ENCODE measurements at places on chromosomes 11 and 22. TPM values are rescaled to one million over a fixed set of nuclear protein-coding genes. Genes with fewer than 3 reads are reported as not detected.

GRCh38 chr11:34234086-34234740 lies 123.6 kb downstream of the ABTB2 start:
- peak; percentile 50 for DNase-seq

DNA sequence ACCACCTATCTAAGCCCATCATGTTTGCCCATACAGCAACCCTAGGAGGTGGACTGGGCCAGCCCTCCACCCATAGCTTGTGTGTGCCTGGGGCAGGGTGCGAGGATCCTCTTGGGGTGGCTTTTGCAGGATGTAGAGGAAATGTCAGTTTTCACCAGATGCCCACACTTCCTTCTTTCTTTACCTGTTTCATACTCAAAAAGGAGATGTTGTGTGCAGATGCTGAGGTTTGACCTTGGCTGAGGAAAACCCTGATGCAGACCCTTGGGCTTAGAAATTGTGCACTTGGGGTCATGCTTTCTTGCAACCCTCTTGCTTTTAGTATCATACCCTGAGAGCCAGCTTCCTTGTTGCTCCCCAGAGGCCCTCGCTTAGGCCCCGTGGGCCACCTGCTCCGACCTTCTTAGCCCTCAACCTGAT lies 2.2 kb downstream of the HTR3A start:
- no peak for DNase-seq

DNA sequence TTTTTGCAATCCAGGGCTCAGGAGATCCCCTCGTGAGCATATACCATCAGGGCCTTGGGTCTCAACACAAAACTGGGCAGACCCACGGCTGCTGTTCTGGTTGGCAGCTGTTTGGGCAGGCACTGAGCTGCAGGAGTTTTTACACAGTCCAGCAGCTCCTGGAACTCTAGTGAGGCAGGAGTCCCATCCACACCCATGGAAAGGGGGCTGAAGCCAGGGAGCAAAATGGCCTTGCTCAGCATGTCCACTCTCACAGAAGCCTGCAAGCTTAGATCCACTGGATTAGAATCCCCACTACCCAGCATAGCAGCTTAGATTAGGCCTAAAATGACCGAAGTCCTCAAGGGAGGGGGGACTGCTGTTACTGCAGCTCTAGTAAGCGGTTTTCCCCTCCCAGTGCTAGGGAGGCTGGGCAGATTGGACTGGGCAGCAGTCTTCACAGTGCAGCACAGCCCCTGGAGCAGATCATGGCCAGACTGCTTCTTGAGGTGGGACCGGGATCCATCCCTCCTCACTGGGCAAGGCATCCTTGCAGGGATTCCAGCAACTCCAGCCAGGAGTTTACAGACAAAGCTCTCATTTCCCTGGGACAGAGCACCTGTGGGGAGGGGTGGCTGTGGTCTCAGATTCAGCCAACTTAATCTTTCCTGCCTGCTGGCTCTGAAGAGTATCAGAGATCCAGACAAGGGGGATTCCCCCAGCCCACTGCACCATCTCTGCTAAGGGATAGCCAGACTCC lies 36.4 kb upstream of the CARD16 start:
- no peak for DNase-seq

GRCh38 chr11:67525275-67525976 lies 2.2 kb upstream of the CABP2 start:
- no peak for DNase-seq

- DNase-seq: no peak
These were observed 54.0 kb downstream of the RPUSD4 start for GRCh38 chr11:126157326-126158030.

DNA sequence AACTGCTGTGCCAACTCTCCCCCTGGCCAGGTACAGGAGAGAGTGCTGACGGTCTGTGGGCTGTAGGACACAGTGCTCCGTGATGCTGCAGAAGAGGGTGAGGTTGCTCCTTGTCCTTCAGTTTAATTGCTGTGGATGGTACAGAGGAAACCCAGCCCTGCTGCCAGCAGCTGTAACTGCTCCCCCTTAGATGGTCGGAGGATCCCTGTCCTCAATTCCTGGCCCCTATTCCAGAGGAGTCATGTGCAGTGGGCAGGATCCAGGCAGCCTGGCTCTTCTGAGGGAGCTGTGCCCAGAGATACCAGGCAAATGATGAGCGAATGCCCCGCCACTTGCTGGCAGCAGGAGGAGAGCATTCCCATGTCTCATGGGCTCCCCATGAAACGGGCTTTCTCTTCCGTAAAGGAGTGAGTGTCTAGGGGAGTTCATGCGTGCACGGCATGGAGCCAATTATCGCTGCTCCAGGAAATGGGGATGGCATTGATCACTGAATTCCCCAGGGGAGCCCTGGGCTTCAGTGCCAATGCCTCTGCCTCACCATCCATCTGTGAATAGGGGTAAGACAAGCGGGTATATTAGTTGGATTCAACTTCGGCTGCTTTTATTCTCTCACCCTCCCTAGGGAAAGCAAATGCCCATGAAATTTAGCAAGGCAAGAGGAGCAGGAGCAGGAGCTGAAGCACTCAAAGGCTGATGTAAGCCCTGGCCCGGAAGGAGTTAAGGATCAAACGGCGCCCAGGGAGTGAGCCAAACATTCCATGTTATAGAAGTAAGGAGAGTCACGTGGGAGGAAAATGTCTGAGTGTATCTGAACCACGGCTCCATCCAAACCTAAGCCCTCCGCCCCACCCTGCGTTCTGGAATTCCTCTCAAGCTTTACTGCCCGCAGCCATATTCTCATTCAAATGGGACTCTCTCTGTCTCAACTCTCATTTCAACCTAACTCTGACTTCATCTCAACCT lies 51.0 kb upstream of the CSNK2A3 start:
- no peak for DNase-seq

GRCh38 chr11:10385696-10386095 lies 69.4 kb upstream of the AMPD3 start:
- peak; percentile 34 for DNase-seq

DNA sequence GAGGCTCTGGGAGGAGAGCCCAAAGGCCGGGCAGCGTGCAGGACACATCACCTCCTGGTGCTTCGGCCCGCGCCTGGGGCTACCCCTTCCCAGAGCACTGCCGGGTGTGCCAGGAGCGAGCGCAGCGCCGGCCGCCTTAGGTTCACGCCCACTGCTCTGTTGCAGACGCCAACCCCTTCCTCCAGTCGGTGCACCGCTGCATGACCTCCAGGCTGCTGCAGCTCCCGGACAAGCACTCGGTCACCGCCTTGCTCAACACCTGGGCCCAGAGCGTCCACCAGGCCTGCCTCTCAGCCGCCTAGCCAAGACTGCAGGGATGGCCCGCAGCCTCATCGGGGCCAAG lies 79.0 kb downstream of the MED15 start:
- no peak for DNase-seq

DNA sequence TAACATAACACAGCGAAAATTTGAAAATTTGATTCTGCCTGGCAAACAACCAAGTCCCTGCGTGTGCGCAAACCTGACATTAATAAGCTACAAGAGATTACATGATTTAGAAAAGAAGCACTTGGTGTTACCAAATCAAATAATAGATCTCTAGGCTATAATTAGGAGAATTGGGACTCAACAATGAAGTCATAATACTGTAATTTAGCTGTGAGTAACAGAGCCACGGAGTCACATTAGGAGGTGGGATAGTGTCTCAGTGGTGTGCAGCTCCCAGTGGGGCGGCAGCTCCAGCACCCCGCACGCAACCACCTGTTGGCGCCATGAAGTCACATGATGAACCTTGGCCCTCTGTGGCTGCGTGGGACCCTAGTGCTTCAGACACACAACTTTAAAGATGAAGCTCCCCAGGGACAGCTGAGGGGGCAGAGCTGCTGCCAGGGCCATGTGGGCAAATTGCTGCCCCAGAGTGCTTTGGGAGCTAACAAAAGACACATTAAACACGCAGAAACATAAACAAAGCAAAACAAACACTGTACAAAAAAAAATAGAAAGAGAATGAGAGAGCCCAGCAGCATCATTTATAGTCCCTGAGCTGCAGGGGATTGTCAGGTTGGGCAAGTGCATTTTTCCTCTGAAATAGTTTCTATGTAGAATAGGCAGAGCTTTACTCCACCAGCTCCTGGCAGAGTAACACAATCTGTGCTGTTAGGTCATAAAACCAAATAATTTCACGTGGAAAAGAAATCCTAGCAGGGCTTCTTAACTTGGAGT lies 605.6 kb downstream of the SOX6 start:
- no peak for DNase-seq

DNA sequence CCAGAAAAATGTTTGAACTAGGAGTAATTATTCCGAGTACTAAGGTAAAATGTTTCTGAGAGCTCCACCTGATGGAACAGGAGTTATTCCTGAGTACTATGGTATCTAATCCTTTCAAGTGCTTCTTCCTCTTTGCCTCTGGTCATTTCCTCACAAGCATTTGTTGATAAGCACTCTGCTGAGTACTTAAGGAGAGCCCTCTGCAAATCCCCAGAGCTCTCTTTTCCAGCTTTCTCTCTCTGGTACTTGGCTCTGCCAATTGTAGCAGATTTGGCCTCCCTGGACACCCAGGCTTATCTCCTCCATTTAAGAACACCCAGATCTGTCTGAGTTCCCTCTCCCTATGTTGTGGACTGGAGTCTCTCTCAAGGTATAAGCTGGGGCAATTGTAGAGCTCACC lies 457.0 kb downstream of the MN1 start:
- DNase-seq: no peak

DNA sequence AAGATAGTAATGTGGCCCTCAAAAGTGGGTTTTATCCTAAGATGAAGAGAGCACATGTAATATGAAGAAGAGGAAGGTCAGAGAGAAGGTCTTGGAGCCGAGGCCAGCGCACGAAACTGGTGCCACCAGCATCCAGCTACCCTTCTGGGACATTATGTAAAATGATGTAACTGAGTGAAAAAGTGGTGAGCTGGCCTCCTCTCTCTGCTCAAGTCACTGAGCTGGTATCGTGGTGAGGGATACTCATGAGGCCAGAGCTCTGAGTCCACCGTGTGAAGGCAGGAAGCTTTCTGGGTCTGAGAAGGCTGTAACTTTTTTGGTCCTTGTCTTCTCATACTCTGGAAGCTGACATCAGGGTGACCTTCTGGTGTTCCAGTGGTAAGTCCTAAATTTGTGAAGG lies 25.1 kb downstream of the RNF185 start:
- no peak for DNase-seq

DNA sequence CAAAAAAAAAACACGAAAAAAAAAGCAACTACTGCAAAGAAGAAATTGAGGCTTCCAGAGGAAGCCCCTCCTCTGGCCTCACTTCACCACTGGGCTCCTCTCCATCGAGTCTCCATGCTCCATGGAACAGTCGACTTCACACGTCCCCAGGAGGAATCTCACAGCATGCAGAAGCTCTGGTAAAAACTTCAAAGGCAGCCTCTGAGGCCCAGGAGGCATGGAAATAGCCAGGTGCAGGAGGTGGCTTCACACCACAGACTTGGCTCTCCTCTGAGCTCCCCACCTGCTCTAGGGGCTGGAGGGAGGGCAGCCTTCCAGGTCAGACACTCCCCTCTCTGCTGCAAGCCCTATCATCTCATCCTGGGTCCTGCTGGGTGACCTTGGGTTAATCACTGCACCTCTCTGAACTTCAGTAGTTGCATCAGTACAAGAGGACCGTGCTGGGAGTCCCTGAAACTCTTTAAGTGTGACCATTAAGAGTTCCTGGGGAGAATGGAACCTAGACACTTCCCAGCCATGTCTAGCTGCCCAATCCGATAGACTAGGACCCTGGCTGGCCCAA lies 8.2 kb downstream of the PDE2A start:
- no peak for DNase-seq

GRCh38 chr11:118979434-118979833 lies 7.9 kb downstream of the FOXR1 start:
- DNase-seq: no peak

GRCh38 chr22:27307545-27308247 lies 493.9 kb downstream of the MN1 start:
- DNase-seq: no peak

DNA sequence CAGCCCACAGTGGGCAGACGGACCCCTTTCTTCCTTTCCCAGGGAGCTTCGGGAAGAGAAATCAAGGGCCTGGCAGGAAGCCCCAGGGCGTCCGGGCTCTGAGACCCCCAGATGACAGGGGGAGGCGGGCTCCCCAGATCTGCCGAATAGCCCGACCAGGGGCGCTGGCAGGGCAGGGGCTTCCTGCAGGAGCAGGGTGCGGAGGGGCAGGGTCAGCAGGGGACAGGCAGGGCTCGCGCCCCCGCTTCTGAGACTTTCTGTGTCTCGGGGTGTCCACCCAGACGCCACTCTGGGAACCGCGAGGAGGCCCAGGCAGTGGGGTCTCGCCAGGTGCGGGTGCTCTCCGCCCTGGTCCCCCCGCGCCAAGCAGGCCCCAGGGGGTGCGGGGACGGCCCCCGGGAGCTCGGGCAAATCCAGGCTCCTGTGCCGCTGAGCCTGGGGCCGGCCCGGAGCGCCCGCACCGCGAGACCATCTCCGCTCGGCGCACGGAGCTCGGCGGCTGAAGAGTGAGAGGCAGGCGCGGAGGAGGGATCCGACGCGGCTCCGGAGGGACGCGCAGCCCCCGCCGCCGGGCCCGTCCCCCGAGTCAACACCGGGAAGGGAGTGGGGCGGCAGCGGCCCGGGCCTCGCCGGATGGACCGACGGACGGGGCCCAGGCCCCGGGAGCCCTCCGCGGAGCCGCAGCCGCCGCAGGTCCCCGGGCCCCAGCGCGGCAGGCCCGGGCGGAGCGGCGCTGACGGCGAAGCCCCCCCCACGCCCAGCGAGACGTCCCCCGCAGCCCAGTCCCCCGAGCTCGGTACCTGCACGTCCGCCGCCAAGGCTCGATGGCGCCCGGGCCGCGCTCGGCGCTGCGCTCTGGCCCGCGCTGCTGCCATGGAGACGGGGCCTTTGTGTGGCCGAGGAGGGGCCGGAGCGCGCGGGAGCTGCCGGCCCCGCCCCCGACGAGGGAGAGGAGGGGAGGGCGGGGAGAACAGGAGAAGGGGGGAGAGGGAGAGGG lies at the start of gene PLXNB2:
PLXNB2 (minus strand) TSS at position 894 of the 997 bp plus-strand sequence. CDS start 17,062 bp downstream, outside the sequence.
- DNase-seq: peak; percentile 87

DNA sequence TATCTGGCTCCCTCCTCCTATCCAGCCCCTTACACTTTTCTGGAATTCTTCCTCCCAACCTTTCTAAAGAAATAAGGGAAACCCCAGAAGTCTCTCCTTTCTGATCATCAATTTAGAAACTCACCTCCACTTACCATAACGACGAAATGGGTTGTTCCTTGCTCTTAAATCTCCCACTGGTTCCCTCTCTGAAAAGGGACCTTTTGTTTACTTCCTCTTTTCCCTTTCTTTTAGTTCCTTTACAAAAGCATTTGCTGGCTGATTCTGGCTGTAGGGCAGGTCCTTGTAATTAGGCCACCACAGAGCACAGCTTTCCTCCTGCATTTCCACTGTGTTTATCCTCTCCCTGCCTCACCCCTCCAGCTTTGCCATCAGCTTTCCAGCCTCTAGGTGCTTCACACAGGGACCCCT lies 12.0 kb downstream of the JAML start:
- DNase-seq: no peak

GRCh38 chr11:61972672-61973475 lies 5.4 kb upstream of the FTH1 start:
- peak; percentile 67 for DNase-seq

The NOX4 gene
- total RNA-seq: 0.78 TPM

The CCDC89 gene
- total RNA-seq: not detected

The FLRT1 gene
- total RNA-seq: not detected

The FGF19 gene
- not detected for total RNA-seq

The A4GALT gene
- total RNA-seq: 3.1 TPM

The PHOX2A gene
- not detected for total RNA-seq

The YPEL1 gene
- 1.6 TPM for total RNA-seq

The PLAAT5 gene
- total RNA-seq: 2.6 TPM

The ALG8 gene
- total RNA-seq: 25.4 TPM

Data from body of pancreas (tissue), 4 donors.